Activated CD8-positive, alpha-beta memory T cell treated with anti-CD3 and anti-CD28 coated beads, Interleukin-2, amount 50 U/mL, for 4 hours (primary cell): ENCODE measurements at places on chromosomes 5 and 9.

GRCh38 chr5:228886-229285 lies 10.8 kb downstream of the SDHA start:
- no peak for DNase-seq

GRCh38 chr5:160044967-160045366 lies 36.0 kb downstream of the TTC1 start:
- DNase-seq, result no peak

DNA sequence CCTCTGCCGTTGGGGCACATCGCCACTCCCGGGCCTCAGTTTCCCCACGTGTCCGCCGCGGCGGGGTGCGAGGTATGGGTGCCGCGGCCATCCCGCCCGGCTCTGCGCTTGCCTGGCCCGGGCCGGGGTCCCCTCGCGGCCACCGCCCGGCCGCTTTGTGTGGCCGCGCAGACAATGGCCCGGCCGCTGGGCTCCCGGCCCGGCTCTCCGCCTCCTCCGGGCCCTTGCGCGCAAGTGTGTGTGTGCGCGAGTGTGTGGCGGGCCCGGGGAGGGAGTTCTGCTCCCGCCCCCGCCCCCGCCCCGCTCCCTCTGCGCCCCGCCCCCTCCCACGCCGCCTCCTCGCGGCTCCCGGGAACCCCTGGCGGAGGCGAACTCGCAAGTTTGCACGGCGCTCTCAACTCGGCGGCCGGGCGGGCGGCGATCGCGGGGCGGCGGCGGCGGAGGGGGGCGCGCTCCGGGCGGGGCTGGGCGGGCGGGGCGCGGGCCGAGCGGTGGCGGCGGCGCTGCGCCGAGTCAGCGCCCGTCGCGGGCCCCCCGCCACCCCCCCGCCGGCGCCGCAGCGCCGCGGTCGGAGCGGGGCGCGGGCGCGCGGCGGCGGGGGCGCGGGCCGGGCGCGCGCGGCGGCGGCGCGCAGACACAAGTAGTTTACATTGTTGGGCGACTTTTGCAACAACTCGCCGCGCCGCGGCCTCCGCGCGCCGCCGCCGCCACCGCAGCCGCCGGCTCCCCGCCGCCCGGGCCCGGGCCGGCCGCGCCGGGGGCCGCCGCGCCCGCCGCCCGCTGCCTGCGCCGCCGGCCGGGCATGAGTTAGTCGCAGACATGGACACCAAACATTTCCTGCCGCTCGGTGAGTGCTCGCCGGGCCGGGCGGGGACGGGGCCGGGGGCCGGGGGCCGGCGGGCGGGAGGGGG lies at the start of gene RXRA:
Gene RXRA, plus strand, starts transcription at position 643 of the 911 bp plus-strand sequence. Its CDS starts 177 bp downstream, at position 820.
- DNase-seq, result peak; percentile 79

GRCh38 chr5:179762781-179763176 lies 30.2 kb downstream of the MAML1 start:
- DNase-seq, result no peak

DNA sequence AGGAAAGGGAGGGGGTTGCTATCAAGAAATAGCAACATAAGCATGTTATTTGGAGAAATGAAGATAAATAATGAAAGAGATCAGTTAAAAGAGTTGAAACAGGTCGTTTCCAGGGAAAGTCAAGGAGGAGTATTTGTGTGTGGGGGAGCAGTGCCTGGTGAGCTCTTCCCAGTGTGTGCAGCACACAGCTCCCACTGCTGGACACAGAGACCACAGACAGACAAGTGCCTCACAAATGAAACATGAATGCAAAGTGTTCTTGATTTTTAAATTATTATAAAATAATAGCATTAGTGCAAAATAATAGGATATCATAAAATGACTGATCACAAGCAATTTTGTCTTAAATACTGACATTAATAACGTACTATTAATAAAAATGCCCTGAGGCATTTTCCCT lies 40.8 kb downstream of the LIFR start:
- no peak for DNase-seq

GRCh38 chr5:123786411-123786810 lies 274.4 kb downstream of the CSNK1G3 start:
- DNase-seq, result no peak

GRCh38 chr5:112549127-112549526 lies 130.1 kb upstream of the EPB41L4A start:
- DNase-seq, result no peak

- no peak for DNase-seq
These were observed 79.3 kb downstream of the TLE1 start for GRCh38 chr9:81609782-81610739.

DNA sequence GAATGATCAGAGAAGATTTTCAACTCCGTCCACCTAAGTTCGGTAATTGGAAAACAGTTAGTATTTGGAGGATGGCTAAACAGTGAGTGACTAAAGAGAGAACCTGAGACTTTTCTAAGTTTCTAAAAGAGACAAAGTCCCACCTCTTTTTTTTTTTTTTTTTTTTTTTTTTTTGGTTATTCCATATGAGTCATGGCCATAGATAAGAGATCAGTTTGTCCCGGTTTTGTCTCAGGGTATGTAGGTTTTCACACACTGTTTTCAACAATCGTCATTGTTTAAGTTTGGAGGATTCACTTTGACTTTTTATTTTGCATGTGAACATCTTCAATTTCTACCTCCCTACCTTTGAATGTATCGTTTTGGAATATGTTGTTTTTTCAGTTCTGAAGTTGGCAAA lies 85.9 kb downstream of the NTRK2 start:
- DNase-seq, result no peak

DNA sequence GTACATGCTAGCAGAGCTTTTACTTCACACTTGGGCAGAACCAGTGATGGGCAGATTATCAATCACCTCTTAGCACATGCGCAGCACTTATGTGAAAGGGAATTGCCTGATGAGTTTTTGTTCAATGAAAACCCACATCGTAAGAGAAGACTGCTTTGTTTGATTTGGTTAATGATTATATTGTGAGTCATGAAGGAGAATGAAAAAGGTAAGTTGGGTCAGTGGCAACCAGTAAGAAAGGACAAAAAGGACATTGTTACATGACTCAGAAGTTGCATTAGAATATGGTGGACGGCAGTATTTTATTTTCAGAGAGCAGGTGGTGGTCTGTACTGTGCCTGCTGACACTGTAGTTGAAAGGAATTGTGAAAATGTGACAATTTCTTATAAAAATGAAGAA lies 127.4 kb downstream of the AOPEP start:
- DNase-seq, result no peak

GRCh38 chr5:148801682-148802276 lies 24.6 kb upstream of the ADRB2 start:
- DNase-seq, result no peak

GRCh38 chr5:39783756-39784421 lies 359.1 kb upstream of the DAB2 start:
- DNase-seq, result no peak

- no peak for DNase-seq
These were observed 404.6 kb upstream of the C9orf72 start for GRCh38 chr9:27977931-27978330.

DNA sequence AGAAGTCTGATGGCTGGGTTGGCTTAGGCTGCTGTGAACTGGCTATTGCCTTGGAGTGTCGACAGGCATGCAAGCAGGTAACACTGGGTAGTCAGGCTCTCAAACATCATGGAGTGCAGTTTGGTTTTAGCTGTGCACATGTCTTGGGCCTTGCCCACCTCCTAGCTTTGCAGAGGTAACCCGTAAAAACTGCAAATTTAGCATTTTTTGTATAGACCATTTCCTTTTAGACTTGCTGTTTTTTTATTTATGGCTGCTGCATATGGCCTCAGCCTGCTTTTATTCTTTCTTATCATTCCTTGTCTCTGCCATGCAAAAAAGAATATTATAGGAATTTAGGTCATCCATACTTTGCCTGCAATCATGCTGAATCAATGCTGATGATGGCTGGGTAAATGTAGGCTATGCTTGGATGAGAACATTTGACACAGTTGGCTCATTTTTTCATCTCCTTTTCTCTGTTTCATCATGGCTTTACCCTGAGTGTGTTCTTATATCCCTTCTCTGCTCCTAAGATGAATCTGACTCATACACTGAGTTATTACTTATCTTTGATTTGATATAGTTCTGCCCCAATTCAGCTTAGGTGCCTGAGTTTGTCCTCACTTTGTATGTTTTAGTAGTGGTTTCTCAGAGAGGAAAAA lies 27.2 kb downstream of the RECK start:
- no peak for DNase-seq

DNA sequence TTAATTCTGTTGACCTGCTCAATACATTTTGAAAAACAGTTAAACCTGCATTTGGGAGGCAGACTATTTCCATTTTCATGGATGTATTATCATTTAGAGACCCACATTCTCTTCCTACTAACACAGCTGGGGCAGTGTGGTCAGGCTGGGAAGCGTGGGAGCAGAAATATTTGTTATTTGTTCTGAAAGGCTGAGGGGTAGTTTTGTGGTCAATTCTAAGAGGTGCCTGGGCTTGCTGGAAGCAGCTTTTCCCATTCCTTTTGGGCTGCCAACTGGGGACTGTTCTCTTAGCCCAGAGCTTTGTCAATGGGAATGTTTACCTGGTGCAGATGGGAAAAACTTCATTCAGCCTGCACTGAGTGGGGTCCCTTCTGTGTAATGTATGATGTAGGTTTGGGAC lies 171.4 kb upstream of the DAP start:
- no peak for DNase-seq

DNA sequence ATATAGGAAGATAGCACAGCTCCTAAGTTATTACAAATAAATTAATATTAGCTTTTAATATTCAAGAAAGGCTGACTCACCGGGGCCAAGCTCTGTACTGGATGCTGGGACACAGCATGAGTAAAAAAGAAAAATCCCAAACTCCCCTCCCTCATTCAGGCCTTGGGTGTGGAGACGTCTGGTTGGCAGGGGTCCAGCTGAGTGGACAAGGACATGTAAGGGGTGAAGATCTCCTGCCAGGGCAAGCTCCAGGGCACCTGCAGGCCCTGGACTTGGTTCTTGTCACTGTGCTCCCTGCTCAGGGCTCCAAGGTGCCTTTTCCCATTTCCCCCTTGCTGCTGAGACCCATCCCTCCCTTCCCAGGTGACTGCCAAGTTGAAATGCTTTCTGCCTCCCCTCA lies 388.5 kb downstream of the ENC1 start:
- no peak for DNase-seq

DNA sequence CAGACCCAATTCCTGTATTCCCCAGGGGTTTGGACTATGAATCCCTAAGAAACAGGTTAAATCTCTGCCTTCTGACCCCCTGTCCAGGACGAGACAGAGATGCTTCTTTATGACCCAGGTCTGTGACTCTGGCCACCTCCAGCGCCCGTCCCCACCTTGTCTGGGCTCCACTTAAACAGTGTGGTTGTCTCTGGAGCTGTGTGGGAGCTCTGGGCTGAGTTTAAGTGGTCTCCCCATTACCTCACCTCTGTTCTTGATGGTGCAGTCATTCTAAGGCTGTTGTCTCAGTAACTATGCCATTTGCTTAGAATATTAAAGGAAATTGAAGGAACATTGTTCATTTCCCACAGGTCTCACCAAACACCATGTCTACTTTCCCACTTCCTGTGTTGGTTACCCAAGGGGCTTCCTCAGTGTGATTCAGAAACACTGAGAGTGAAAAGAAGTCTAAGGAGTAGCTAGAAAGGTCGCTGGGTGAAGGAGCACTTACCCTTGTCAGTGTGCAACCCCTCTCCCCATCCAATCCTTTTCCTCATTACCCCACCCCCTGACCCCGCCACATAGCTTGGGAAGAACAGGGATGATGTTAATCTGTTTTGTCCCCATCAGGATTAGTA lies 127.8 kb upstream of the CKMT2 start:
- no peak for DNase-seq

DNA sequence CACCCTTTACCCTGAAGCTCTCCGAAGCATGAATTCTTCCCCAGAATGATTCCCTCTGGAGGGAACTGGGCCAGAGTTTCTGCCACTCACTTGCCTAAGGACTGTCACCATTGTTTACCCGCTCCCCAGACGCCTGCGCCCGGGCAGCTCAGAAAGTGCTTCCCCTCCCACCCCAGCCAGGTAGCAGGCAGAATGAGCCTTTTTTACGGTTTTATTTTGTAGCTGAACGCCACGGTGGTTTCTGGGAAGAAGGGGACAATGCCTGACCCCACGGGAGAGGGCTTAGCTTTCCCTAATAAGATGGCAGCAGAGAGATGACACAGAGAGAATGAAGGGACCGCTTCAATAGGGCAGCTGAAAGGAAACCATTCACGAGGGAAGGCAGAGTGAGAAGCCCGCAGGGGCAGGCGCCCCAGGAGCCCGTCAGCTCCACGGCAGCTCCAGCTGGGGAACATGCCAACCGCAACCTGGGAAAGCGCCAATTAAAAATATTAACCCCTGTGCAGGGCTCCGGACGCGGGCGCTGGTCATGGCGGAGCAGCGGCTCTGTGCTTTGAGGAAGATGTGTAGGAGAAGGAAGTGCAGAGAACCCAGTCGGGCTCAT lies 20.4 kb upstream of the NTNG2 start:
- no peak for DNase-seq

GRCh38 chr5:77210964-77211690 lies 647 bp downstream of the PDE8B start:
- DNase-seq, result no peak

DNA sequence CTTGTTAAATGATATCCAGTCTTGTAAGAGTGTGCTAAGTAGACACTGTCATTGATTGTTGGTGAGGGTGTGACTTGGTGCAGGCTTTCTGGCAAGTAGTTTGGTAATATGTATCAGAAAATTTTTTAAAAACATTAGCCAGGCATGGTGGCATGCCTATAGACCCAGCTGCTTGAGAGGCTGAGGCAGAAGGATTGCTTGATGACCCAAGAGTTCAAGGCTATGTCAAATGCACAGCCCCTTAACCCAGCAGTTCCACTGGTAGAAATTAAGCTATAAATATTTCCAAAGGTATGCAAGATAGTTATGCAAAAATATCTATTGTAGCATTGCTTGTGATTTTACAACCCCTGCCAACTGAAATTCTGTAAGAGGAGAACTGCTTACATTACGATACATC lies 24.2 kb downstream of the ZBTB43 start:
- DNase-seq, result no peak

DNA sequence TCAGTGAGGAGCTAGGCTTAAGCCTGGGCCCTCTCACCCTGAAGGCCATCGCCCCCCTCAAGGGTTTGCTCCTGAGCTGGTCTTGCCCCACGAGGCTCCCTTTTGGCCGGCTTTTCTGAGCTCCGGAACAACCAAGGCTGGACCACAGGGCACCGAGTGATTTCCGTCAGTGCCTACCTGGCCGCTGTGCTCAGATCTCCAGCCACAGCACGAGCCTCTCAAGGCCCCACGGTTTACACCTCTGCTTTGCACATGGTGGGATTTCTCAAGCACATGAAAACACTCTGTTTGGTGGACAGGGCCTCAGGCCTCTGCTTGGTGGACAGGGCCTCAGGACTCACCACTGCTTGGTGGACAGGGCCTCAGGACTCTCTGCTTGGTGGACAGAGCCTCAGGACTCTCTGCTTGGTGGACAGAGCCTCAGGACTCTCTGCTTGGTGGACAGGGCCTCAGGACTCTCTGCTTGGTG lies 15.8 kb downstream of the CLPTM1L start:
- DNase-seq, result peak; percentile 8

GRCh38 chr5:10502578-10502977 lies 60.9 kb downstream of the ROPN1L start:
- no peak for DNase-seq
